ENCODE measurements at places on chromosomes 16 and 17.

DNA sequence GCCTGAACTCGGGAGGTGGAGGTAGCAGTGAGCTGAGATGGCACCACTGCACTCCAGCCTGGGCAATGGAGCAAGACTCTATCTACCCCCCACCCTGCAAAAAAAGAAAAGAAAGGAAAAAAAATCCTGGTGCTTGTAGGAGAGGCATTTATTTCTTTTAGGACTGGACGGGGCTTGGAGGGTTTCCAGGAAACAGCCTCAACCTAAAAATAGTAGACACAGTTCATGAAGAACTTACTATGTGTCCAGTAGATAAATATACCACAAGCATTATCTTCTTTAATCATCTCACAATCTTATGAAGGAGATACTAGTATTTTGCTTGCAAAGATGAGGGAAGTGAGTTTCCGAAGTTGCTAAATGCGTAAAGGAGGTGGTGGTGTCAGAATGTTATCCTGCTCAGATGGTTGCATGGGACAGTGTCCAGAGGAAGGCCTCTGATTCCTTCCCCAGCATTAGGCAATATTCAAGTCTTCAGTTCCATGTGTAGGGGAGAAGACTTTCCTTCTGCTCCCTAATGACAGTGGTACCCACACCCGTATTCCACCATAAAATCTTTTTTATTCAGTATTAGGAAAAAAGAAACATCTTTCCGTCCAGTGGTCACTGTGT is 263.2 kb downstream of the WWOX start:
- no peak for DNase-seq

DNA sequence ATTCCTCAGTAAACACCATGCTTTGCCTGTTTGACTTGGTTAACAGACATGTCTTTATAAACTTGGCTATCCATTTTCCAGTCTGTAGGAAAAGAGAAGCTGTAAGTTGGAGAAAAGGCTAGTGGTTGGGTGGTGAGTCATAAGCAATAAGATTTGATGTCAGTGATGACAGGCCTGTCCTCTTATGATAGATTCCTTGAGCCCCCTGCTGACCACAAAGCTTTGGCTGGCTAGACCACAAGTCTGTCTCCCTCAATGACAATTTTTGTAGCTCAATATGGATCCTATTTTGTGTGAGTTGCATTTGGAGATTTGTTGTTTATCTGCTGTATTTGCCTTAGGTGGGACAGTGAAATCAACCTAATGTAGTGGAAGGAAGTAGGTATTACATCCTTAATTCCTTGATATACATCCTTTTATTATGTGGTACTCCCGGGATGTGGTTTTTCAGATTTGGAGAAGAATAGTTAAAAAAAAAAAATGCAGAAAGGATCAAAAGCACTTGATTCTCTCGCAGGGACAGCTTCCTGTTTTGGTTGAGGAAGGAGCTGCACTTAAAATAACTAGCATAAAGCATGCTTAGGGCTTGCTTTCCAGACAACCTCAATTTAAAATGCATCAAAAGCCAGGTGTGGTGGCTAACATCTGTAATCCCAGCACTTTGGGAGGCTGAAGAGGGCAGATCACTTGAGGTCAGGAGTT is 67.4 kb downstream of the SIAH1 start:
- no peak for DNase-seq

DNA sequence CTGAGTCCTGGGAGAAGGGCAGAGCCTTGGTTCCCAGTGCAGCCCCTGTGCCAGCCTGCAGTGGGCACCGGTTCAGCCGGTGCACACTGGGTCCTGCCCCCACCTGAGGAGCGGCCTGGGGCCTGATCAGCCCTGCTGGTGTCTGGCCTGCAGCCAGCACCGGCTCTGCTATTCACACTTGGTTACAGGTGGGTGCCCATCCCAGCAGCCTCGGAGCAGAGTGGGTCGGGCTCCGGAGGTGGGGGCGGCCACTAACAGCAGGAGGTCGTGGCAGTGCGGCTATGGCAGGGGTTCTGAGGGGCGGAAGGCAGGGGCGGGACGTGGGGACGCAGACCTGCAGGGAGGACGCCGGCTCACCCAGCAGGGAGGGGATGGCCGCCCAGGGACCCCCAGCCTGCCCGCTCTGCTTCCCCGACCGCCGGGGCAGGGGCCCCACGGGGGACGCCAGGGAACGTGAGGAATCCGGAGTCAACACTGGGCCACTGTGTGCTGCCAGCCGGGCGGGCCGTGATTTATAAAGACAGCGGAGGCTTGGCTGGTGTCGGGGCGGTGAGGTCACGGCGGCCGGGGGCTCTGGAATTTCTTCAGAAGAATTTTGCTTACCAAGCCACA is 20.3 kb downstream of the METRNL start:
- DNase-seq = no peak

GRCh38 chr16:68296291-68296690 is 14.5 kb downstream of the SLC7A6OS start:
- DNase-seq = no peak

DNA sequence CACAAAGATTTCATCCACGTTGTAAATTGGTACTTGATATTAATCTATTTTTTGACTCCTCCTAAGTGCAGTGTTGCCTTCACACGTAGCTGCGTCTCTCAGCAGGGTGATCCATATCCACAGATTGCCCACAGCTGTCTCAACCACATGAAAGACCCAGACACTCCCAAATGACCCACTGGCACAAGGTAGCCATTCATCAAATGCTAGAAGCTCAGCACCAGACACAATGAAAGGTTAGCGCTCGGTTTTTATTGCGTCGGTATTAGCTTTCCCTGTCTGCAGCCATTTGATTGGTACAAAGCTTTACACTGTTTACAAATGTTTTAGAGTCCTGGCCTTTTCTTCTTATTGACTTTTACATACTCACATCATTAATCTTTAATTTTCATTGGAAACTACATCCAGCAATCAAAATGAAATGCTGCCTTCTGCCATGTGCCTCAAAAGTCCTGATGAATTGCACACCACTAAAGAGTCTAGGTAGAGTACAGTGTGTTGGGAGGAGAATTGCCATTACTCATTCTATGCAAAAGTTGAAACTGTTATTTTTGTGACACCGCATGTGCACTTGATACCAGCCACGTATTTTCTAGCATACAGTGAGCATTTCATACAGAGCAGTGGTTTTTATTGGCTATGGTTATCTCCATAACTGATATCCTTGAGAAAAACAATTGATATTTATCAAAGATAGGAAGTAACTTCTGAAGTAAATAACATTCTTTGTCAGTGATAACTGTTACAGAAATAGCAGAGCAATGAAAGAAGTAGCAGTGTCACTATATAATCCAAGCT is 127.3 kb upstream of the NUDT7 start:
- no peak for DNase-seq

DNA sequence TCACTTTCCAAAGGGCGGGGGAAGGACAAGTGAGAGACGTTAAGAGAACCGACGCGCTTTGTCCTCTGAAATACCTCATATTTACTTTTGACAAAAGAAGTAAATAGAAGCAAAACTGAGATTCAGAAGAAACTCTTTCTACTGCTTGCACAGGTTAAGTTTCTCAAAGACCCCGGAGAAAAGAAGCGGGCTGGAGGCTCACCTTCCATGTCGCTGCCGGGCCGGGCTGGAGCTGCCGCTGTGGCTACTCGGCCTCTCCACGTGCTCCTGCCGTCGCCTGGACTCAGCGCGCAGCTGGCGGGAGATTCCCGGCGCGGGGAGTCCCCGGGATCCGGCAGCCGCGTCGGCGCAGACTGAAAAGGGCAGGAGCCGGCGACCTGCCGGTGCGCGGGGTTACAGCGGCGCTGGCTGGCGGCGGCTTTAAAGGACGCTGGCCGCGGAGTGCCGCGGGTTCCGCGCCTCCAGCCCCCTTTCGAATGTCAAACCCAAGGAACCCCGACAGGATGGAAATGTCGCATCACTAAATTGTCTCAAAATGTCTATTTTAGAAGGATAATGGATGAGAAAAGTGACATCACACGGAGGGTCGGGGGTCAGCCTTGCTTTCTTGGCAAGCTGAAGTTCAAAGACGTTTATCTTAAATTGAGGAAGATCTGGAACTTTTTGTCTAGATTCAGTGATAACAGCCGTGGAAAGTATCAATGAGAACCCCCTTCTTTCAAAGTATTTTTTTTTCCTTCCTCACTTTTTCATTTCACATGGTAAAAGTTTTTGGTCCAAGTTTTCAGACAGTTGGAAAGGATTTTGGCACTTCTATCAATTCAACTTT is at the start of gene IKZF3:
TSS of gene IKZF3 (minus strand) at position 395 of the 829 bp plus-strand sequence. CDS start at position 209, 186 bp downstream.
- DNase-seq = no peak

DNA sequence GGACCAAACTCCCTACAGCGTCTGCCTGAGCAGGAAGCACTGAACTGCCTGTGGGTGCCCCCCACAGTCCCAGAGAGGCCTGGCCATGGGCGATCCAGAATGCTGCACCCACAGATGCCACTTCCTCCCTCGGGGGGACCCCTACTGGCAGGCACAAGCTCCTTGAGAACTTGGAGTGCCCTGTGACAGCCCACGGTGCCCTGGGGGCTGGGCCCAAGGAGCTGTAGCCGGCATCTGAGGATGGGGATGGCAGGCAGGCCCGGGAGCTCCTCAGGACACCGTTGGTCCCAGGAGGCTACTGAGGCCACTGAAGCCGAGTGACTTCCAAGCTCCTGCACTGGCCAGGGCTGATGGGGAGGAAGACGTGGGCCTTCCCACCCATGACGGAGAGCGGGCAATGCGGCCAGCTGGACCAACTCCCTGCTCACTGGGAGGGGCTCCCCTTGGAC is 15.1 kb upstream of the RASD1 start:
- DNase-seq = no peak

GRCh38 chr16:54955757-54956156 is 25.1 kb downstream of the IRX5 start:
- no peak for DNase-seq

- DNase-seq = no peak
Measured at GRCh38 chr17:54749157-54749556, 151.5 kb upstream of the TOM1L1 start.

DNA sequence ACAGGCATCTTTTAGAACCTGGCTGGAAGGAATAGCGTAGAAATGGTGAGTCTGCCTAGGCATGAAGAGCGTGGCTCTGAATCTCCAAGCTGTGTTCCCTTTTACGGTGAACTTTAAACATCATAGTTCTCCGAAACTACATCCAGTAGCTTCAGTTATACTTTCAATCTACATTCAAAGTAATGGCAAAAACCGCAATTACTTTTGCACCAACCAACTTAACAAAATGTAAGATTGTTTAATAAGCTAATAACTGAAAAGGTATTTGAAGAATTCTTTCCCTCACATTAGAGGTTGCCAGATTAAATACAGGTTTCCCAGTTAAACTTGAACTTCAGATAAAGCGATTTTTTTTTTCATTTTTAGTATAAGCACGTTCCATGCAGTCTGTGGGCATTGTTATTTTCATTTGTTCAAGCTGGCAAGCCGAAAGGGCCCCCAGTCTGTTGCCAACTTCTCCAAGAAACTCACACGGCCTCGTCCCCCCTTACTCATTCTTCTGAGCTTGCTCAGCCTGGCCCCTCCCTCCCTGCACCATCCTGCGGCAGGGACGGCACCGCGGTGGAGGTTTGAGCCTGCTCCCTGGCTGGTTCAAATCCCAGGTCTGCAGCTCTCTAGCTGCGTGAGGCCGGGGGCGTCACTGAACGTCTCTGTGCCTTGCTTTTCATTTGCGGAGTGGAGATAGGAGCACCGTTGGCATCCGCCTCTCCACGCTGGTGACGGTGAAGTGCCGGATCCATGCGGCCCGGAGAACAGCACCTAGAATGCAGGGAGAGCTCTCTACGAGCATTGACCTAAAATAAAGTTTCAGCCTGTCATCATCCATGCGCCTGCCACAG is 3.5 kb upstream of the MTHFSD start:
- DNase-seq = no peak

- DNase-seq = no peak
Measured at GRCh38 chr16:64019339-64019738, 1102.5 kb downstream of the CDH11 start.

DNA sequence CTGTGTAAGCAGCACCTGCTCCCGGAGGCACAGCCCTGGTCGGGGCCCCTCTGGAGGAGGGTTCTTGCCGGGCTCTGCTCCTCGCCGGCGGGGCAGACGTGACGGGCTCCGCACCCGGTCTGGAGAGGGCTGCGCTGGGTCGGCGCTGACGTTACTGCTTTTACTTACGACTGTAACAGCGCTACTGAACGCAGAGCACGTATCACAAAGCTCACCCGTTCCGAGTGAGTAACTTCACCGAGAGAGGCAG is 1.3 kb upstream of the RAB40C start:
- no peak for DNase-seq

DNA sequence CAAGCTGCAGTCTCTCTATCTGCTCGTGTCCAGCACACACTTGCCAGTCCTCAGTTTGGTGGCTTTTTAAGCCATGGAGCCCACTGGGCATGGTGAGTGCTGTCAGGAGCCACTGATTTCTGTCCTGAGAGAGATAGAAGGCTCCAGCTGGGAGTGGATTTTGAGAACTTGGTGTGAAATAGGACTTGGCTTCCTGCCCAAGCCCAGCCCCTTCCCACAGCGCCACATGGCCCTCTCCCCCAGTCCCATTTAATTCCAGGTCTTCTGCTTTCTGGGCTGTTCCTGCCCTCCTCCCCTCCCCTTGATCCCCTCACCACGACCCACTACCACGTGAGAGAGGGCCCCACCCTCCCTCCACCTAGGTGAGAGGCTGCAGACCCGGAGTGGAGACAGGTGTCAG is 14.4 kb upstream of the ABCC3 start:
- peak; percentile 31 for DNase-seq

GRCh38 chr16:53541326-53541725 is 38.3 kb upstream of the AKTIP start:
- no peak for DNase-seq

- peak; percentile 61 for DNase-seq
Measured at GRCh38 chr16:35492225-35492624, 2032.8 kb downstream of the TP53TG3F start.

- DNase-seq = no peak
Measured at GRCh38 chr17:78031435-78031834, 72.9 kb downstream of the TNRC6C start.

DNA sequence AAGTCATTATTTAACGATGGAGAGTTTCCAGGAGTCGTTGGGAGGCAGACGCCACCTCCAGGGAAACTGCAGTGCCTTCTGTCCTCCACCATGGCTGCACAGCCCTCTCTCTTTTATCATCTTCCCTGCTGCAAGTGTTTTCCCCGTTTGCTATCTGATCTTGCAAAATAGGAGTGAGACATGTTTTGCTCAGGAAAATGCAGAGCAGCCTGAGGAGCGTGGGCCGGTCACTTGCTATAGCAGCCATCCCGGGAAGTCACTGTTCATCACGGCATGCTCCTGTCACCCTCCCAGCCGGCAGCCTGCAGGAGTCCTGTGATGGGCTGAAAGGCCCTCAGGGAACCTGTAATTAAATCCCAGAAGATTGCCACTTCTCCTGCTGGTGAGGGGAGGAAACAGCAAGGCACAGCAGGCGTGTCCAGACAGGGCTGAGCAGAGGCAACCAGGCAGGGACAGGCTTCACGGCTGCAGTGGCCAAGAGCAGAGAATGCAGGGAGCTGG is 143.1 kb downstream of the GSG1L start:
- peak; percentile 88 for DNase-seq

GRCh38 chr16:88004391-88004790 is 53.2 kb downstream of the BANP start:
- DNase-seq = no peak

GRCh38 chr17:69712801-69713311 is 298.4 kb downstream of the MAP2K6 start:
- DNase-seq = no peak
